ENCODE measurements at places on chromosomes 1 and 21. TPM values are rescaled to one million over a fixed set of nuclear protein-coding genes. Genes with fewer than 3 reads are reported as not detected.

The COL9A2 gene
- polyA plus RNA-seq: 0.51 TPM

The EXOC8 gene
- polyA plus RNA-seq: 19.9 TPM

The PPM1J gene
- 24.7 TPM for polyA plus RNA-seq

The CASZ1 gene
- polyA plus RNA-seq: not detected

The FLG2 gene
- not detected for polyA plus RNA-seq

The MCOLN2 gene
- polyA plus RNA-seq: not detected

The NEGR1 gene
- polyA plus RNA-seq: 22.6 TPM

The ZNF695 gene
- polyA plus RNA-seq: not detected

The NUP210L gene
- polyA plus RNA-seq: 0.27 TPM

The OR2AK2 gene
- not detected for polyA plus RNA-seq

The CFHR4 gene
- polyA plus RNA-seq: not detected

The HAO2 gene
- polyA plus RNA-seq: not detected

The S100A12 gene
- polyA plus RNA-seq: not detected

The FYB2 gene
- 0.94 TPM for polyA plus RNA-seq

The RNF186 gene
- polyA plus RNA-seq: not detected

The OXCT2 gene
- polyA plus RNA-seq: not detected

The KIRREL1 gene
- 0.05 TPM for polyA plus RNA-seq

The PLPPR5 gene
- 48.0 TPM for polyA plus RNA-seq

The SYPL2 gene
- polyA plus RNA-seq: not detected

The DNAH14 gene
- not detected for polyA plus RNA-seq

The SYT14 gene
- 10.3 TPM for polyA plus RNA-seq

The SPRR2E gene
- polyA plus RNA-seq: not detected

The NTNG1 gene
- polyA plus RNA-seq: 9.0 TPM

The DCDC2B gene
- not detected for polyA plus RNA-seq

The PRAMEF15 gene
- not detected for polyA plus RNA-seq

The TSSK3 gene
- polyA plus RNA-seq: not detected

The CA14 gene
- polyA plus RNA-seq: 2.5 TPM

The RPS6KC1 gene
- polyA plus RNA-seq: 17.9 TPM

The CYP4A22 gene
- polyA plus RNA-seq: not detected

The LENEP gene
- not detected for polyA plus RNA-seq

The CLEC20A gene
- 0.79 TPM for polyA plus RNA-seq

The SH2D2A gene
- polyA plus RNA-seq: not detected

The FHAD1 gene
- polyA plus RNA-seq: 2.8 TPM

The WNT4 gene
- not detected for polyA plus RNA-seq

The KLHDC8A gene
- 6.6 TPM for polyA plus RNA-seq

The AMIGO1 gene
- 36.7 TPM for polyA plus RNA-seq

The ADIPOR1 gene
- polyA plus RNA-seq: 67.0 TPM
